ENCODE measurements at places on chromosomes 16 and 17.
A peak's percentile ranks its signal among the peaks of the same experiment; 100 is the strongest.

GRCh38 chr16:11094857-11095565 is 150.6 kb downstream of the CLEC16A start:
- no peak for DNase-seq

GRCh38 chr16:642189-643049 is 791 bp downstream of the MCRIP2 start:
- DNase-seq = peak; percentile 49

GRCh38 chr16:12092544-12092921 is 116.0 kb downstream of the SNX29 start:
- DNase-seq = peak; percentile 86

- DNase-seq = no peak
Observed at GRCh38 chr17:77540975-77541374, 400.2 kb downstream of the SEC14L1 start.

GRCh38 chr17:10610884-10611283 is 46.2 kb downstream of the MYH3 start:
- DNase-seq = no peak

GRCh38 chr17:61208301-61209105 is 191.1 kb upstream of the TBX2 start:
- peak; percentile 81 for DNase-seq

DNA sequence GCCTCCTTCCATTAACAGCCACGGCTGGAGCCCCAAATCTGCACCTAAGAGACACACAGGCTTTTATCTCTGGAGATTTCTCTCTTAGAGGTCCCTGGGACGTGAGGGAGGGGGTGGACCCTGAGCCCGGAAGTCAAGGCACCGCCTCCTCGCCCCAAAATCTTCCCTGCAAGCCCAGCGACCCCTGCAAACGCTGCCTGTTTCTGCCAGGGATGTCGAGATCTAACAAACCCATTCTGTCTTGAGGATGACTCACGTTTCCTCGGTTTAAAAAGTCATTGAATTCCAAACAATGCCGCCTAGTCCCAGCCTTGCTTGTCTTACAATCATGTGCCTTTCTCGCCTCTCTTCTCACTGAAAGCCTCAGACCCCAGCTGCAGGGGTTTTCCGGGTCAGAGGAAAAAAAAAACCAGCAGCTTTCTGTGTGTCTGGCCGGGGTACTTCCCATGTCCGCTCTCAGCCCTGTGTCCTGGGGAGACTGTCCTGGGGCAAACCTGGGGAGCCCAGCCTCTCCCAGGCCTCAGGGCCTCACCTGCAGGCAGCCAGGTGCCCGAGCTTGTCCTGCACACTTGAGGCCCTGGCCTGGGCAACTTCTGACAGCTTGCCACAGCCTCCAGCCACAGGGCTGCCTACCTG is 15.4 kb downstream of the ARL2BP start:
- peak; percentile 64 for DNase-seq

DNA sequence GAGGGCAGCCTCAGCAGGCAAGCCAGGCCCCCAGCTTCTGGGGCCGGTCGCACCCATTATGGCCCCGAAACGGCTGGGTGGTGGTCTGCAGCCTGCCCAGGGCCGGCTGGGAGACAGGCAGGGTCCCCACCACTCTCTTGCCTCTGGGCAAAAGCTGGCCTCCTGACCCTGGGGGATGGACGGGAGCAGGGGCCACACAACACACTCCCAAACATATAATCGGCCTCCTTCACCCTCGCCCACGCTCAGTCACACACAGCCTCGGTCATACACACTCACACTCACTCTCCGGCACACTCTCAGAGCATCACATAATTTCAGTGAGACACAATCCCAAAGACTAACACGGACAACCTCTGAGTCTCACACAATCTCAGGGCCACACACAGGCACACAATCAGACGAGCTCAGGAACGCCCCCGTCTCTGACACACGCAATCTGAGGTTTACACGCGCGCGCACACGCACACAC is 589 bp downstream of the PEMT start:
- DNase-seq = no peak

DNA sequence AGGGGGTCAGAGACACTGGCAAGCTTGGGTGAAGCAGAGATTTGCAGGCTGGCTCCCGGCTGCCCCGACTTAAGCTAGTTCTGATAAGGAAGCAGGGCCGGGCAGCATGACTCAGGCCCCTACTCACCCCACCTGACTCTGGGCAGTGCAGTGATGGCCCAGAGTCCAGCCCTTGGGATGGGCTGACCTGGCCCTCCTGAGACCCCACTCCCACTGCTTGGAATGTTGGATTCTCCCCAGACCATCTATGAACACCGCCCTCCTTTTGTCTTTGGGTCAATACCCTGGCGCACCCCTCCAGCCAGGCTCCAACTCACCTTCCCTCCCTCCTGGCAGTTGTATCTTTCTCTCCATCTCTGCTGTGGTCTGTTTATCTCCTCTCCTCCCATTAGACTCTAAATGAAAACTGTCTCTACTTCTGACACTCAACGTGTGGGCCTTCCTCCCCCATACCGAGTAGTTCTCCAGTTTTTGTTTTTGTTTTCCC is 21.0 kb downstream of the LGALS3BP start:
- DNase-seq = no peak

GRCh38 chr17:40355804-40356758 is 8.5 kb downstream of the GJD3 start:
- DNase-seq = no peak

DNA sequence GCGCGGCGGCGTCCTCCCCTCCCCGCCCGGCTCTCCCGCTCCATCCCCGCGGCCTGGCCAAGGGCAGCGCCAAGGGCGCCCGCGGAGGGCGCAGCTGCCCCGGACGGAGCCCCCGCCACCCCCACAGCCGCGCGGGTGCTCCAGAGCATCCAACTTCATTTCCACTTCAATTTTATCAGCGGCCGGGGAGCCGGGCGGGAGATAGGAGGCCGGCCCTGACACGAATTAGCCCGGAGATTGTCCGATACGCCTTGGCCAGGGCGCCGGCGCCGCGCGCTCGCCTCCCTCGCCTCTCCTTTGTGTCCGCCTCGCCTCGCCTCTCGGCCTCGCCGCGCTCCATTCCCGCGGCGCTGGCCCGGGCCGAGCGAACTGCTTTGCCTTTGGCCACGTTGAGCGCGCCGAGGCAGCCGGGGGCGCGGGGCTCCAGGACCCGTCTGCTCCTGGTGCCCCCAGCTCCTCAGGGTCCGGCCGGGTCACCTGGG is 129.1 kb upstream of the LHX1 start:
- DNase-seq = no peak

DNA sequence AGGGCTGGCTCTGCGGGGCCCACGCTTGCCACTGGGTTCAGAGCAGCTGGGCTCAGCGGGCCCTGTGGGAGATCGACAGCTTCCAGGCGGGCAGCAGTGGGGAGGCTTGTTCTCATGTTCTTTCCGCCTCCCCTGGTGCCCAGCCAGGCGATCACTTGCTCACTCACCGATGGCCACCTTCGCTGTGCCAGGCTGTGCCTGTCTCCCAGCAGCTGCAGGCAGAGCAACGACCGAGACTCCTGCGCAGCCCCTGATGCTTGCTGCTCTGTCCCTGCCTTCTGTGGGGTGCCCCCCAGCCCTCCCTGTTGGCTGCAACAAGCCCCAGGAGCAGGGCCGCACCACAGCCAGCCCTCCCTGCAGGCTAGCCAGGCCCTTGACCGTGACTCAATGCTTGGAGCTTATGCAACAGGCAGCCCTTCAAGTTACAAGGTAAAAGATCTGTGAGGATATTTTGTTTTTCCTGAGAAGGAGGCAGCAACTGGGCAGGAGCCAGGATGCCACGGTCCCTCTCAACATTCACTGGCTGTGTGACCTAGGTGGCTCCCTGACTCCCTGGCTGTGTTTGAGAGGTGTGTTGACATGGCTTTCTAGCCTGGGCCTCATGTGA is 9.6 kb upstream of the SPNS2 start:
- peak; percentile 30 for DNase-seq

- DNase-seq = no peak
Observed at GRCh38 chr17:56985371-56986162, 7.6 kb downstream of the SCPEP1 start.

GRCh38 chr17:43818966-43819365 is 14.0 kb downstream of the MPP3 start:
- no peak for DNase-seq

GRCh38 chr17:37488607-37489196 is 989 bp upstream of the DUSP14 start:
- peak; percentile 99 for DNase-seq

DNA sequence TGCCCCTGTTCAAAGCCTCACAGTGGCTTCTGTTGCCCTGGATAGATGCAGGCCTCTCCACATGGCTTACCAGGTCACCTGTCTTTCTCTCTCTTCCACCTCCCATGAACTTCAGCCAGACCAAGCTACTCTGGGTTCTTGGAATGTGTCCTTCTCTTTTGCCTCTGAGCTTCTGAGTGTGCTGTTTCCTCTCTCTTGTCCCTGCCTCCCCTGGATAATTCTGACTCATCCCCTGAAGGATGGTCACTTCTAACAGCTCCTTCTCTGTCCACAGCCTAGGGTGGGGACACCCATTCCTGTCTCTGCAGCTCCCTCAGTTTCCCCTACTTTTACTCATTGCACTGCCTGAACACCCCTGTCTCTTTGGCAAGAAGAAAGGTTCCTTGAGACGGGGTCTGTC is 2.9 kb downstream of the GUCY2D start:
- no peak for DNase-seq

DNA sequence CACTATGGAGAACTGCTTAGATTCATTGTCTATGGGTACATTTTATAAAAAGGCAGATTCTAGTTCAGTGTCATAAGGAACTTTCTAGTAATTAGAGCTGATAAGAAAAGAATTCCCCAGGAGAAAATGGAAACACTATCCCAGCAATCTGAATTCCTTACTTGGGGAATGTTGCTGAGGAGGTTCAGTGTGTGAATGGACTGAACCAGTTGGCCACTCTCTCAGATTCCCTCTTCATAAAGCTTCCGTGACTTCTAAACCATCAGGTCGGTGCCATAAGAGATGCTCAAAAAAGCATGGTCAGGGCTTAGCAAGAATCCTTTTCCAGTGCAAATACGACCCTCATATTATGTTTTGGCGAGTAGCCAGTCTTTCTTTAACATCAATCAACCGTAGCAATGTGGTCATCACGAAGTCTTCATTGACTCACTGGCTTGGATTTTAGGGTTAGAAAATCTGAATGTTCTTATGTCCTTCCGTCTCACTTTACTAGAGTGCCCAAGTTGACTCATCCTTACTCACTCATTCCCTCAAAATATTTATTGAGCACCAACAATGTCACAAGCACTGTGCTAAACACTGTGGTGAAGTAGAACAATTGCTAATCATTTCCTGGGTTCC is 102.7 kb upstream of the HLF start:
- peak; percentile 78 for DNase-seq

GRCh38 chr17:78137392-78138203 is 7.0 kb downstream of the TMC8 start:
- DNase-seq = no peak

- peak; percentile 8 for DNase-seq
Observed at GRCh38 chr17:66123163-66123562, 68.8 kb downstream of the CEP112 start.

DNA sequence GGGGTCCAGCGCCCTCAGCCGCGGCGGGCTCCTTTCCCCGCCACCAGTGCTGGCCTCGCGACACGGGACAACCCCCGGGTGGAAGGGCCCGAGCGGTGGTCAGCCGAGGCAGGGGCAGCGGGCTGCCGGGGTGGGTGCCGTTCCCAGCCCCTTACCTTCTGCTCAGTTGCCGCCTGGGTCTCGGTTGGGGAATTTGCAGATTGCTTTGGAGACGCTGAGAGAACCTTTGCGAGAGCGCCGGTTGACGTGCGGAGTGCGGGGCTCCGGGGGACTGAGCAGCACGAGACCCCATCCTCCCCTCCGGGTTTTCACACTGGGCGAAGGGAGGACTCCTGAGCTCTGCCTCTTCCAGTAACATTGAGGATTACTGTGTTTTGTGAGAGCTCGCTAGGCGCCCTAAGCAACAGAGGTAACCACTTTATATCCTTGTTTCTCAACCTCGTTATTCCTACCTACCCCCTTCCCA is 381 bp downstream of the CTNS start:
- peak; percentile 25 for DNase-seq

DNA sequence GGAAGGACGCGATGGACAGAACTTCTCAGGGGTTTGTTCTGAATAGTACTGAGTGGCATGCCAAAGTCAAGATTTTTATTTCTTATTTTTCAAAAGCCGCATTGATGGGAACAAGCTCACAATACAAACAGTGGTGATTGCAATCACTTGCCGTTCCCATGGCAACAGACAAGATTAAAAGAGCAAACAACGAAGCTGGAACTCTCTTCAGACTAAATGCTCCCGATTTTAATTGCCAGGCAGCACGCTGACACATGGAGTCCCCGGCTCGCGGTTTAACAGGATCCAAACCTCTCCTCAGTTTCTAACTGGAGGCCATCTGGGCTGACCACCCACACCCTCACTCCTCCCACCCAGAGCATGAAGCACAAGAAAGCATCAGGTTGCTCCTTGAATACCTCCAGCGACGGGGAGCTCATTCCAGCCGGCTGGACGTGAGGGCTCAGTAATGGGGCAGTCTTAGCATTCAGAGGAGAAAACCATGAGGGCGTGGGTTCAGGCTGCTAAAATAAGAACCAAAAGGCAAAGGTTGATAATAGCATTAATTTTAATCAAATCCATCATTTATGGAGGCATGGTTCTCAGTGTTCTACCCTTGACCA is 41.5 kb downstream of the AIPL1 start:
- no peak for DNase-seq

DNA sequence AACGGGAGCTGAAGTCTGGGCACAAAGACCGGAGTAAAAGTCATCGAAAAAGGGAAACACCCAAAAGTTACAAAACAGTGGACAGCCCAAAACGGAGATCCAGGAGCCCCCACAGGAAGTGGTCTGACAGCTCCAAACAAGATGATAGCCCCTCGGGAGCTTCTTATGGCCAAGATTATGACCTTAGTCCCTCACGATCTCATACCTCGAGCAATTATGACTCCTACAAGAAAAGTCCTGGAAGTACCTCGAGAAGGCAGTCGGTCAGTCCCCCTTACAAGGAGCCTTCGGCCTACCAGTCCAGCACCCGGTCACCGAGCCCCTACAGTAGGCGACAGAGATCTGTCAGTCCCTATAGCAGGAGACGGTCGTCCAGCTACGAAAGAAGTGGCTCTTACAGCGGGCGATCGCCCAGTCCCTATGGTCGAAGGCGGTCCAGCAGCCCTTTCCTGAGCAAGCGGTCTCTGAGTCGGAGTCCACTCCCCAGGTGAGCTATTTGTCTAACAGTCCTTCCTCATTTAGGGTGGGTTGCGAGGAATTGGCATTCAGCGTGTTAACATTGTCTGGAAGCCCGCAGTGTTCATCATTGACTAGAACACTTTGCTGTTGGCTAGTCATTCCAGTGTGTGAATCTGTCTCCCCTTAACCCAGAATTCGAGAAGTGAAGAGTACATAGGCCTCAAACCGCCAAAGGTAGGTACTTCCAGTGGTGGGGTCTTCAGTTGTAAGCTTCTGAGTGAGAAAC is 1.5 kb downstream of the CDK12 start:
- DNase-seq = no peak

GRCh38 chr17:73646409-73647300 is 2.4 kb upstream of the SDK2 start:
- no peak for DNase-seq

- DNase-seq = no peak
Observed at GRCh38 chr17:78999947-79000395, 9.6 kb downstream of the CANT1 start.

GRCh38 chr16:58057121-58057520 is 31.6 kb downstream of the MMP15 start:
- DNase-seq = no peak

All from ACHN (cell line).